ENCODE measurements at places on chromosomes 6 and 20.

- no peak for DNase-seq
Observed at GRCh38 chr20:346640-347316, at the start of gene NRSN2. Gene NRSN2 (plus strand): TSS chr20:347111. CDS start chr20:349644, 2,533 bp downstream.

DNA sequence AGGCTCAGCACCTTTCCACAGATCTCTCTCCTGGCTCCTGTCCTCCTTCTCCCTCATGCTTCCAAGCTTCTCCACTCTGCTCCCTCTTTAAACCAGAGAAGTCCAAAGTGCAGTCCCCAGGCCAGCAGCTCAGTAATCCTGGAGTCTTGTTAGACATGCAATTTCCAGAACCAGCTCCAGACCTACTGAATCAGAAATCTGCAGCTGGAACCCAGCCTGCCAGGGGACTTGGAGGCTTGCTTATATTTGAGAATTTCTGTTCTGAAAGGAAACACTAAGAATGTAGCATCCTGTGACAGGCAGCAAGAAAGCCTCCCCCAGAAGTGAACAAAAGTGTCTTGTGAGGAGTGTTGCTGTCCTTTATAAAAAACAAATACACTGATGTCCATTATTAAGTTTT is 438.1 kb downstream of the BCKDHB start:
- DNase-seq: no peak

- DNase-seq: no peak
Observed at GRCh38 chr20:38157635-38158495, 7.2 kb downstream of the TGM2 start.

- no peak for DNase-seq
Observed at GRCh38 chr6:36289281-36289878, 19.5 kb downstream of the PNPLA1 start.

DNA sequence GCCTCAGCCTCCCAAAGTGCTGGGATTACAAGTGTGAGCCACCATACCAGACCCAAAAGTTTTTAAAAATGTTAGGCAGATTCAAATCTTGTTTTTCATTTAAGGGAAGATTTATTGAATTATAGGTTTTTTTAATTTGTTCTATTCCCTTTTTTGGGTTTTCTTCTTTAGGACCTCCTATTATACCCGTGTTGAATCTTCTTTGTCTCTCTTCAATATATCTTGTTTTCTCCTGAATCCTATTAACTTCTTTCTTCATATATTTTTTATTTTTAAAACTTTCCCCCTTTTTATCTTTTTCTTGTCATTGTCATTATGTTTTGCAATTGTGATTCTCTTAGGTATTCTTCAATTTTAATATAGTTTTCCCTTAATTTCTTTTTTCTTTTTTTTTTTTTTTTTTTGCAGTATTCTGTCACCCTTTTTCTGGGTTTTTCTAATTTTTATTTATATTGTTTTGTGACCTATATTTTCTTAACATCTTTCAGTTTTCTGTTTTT is 45.9 kb upstream of the NOP56 start:
- no peak for DNase-seq

DNA sequence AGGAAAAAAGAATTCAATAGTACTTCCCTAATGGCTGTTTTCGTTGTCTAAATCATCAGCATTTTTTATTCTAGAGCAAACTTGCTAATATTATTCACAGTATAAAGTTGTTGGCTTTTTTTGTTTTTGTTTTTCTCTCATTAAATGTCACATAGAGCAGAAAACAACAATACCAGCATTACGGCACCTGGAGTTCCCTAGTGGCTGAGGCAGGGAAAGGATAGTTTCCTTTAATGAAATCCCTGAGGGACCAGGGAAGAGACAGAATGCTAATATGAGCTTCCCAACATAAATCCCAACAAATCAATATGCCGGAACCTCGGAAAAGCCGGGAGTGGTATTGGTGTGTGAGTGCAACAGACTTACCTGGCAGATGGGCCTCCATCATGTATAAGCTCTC is 235.2 kb upstream of the ASCC3 start:
- no peak for DNase-seq

GRCh38 chr6:82364087-82365015 is 734 bp downstream of the TPBG start:
- DNase-seq: peak; percentile 68

GRCh38 chr6:94462231-94462630 is 1042.9 kb upstream of the EPHA7 start:
- no peak for DNase-seq

DNA sequence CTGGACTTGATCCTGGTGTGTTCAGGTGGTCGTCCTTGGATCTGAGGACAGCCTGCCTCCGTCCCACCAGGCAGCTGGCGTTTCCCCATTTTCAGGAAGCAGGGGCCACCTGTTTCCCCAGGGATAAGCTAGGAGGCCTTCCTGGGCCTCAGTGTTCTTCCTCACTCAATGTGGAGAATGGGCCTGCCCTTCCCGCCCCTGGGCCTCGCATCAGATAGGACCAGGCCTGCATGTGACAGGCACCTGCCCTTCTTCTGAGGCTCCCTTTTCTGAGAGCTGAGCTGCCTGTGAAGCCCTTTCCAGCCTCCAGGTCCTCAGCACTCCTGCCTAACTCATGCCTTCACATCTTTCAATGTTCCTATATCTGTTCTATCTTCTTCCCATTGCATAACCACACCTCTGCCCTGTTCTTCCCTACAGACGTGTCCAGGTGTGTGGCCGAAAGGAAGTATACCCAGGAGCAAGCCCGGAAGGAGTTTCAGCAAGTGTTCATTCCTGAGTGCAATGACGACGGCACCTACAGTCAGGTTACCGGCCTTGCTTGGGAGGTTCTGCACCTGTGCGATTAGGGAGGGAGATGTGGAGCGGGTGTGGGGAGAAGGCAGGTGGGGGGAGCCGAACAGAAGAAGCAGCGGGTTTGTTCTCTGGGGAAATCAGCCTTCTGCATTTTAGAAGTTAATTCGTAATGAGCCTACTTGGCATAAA is 85.1 kb downstream of the SMOC2 start:
- no peak for DNase-seq

DNA sequence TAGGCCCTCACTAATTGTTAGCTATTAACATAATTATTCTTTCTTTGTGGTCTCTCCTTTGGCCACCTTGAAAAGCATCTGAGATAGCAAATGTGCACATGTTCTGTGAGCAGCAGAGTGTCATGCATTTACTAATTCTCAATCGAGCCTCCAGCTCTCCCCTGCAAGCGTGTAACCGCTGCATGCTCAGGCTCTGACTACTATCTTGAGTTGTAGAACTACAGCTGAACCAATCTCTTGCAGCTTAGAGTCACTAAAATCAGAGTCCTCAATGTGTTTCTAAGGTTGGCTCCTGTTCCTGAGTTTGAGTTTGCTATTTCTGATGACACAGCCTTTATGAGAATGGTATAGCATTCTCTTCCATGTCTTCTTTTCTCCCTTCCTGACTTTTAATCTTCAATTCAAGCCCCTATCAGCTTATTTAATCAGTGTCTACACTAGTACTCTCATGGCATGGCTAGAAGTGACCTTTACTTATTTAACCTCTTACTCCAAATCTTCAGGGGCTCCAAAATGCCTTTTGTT is 65.5 kb downstream of the PPP1R3G start:
- DNase-seq: no peak

DNA sequence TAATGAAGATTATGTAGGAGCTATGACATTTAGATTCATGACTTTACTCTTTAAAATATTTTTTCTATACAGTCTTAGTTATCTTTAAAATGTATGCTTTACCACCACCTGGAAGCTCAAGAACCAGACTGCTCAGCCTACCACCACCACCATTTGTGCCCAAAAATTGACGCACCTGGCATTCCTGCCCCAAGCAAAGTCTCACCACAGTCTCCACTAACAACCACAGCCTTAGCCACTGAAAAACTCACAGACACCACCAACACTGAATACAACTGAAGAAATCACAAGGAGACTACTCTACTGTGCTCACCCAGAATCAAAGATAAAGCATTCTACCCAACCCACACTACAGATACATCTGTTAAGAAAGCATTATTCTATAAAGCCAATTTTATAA is 201.9 kb upstream of the PDE10A start:
- DNase-seq: no peak

DNA sequence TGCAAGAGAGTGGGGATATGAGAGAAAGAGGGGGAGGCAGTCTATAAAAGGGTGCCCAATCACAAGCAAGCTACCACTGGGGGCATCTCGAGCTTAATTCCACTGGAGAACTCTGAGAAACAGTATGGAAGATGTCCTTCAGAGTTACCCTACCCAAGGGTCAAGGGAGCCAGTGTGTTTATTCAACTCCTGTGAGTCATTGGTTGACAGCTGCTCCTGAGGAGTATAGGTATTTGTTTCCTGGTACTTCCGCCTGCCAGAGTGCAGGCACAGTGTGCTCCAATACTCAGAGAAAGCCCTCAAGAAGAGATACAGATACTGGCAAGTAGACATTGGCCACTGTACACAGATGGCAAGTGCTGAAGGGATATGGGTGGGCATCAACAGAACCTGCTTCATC is 49.5 kb downstream of the ARHGAP40 start:
- DNase-seq: no peak

DNA sequence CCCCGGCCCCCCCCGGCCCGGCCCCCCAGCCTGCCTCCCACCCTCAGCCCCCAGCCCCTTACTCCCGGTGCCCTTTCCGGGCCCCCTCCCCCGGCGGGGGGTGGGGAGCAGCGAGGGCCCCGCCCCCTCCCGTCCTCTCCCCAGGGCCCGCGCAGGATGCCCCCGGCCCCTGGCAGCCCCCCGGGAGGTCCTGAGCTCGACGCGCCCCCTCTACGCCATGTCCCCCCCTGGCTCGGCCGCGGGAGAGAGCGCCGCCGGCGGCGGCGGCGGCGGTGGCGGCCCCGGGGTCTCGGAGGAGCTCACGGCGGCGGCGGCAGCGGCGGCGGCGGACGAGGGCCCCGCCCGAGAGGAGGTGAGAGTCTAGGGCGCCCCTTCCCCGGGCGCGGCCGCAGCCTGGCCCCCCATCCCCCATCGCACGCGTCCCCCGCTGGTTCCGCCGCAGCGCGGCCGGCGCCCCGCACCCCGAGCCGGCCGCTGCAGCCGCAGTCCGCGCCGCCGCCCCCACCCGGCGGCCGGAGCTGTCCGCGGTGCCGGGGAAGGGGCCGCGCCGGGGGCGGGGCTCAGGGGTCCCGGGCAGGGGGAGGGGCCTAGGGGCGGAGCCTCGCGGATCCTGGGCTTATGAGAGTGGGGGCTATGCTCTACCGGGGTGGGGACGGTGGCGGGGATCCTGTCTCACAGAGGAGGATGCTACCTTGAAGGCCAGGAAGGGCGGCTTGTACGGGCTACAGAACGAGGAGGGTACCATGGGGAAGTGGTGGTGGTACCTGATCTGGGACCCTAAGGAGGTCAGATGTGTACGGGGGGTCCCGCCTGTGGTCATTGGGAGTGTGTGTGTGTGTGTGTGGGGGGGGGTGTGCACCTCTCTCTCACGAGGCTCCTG is 516 bp downstream of the TMEM151B start:
- no peak for DNase-seq

GRCh38 chr6:137146206-137146605 is 27.2 kb downstream of the IL22RA2 start:
- no peak for DNase-seq

DNA sequence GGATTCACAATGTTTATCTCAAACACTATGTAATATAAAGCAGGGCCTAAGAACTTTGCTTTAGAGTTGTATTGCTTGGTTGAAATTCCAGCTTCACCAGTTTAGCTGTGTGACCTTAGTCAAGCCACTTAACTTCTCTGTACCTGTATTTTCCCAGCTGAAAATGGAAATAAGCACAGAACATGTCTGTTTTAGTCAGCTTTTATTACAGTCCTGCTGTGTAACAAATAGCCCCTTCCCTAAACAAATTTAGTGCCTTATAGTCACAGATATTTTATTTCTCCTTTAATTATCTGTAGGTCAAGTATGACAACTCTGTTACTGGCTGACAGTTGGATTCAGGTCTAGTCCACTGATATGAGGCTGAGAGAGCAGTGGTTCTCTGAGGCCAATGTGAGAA is 56.0 kb upstream of the JAG1 start:
- DNase-seq: no peak

DNA sequence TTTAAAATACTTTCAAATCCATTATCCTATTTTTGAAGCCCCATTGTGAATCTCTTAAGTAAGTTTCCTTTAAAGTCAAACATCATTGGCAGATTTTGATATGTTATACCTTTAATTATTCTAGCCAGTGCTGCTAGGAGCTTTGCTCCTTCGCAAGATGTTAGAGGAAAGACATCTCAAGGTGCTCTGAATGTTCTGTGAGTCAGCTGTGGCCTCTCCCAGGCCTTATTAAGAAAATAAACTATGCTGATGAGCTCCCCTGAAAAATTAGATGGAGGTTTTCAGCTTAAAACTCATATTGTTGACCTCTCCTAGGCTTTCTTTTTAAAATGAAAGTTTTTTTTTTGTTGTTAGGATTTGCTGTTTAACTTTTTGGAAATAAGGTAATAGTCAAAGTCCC is 57.3 kb downstream of the TRAF3IP2 start:
- DNase-seq: no peak

GRCh38 chr6:117483645-117484016 is 1.2 kb downstream of the DCBLD1 start:
- DNase-seq: no peak

- no peak for DNase-seq
Observed at GRCh38 chr6:95614094-95614493, 36.8 kb downstream of the MANEA start.

- peak; percentile 67 for DNase-seq
Observed at GRCh38 chr20:33145521-33145920, 22.4 kb upstream of the BPIFA2 start.

DNA sequence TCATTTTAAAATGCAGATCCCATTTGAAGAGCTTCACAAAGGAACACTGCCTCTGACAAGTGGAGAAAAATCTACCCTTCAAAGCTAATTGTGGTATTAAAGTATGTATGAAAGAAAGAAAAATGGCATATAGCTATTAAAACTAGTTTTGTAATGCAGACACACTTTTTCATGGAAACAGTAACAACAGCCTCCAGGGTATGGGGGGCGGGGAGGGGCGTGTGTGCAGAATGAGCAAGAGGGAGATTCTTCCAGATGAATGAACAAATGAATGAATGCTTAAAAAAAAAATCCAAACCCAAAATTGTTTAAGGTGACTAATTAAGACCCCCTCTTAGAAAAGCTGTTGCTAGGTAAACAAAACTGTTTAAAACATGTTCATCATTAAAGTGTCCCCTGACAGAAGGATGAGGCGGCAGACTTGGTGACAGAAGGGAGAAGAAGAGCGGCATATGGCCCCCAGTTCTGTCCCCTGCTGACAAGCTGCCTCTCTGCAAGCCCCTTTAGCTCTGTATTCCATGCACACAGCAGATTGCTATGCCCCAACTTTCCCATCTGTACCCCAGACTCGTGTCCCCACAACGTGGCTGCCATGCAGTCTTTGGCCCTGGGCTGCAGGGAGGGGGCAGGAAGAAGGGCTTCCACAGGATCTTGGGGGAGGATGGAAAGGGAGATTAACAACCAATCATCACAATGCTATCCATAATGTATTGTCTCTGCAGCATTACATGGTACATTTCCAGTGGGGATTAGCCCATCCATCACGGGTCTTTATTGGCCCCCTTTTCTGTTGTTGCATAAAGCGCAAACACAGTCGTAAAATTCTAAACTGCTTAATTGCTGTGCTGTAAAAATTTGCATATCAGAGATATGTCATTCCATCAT is 108.4 kb upstream of the OLIG3 start:
- DNase-seq: no peak

- DNase-seq: peak; percentile 66
Observed at GRCh38 chr6:27605401-27606342, 132.8 kb upstream of the ZNF184 start.
